Stimulated activated CD8-positive, alpha-beta memory T cell treated with anti-CD3 and anti-CD28 coated beads, Interleukin-2, amount 100 ng/mL, for 48 hours (primary cell): ENCODE measurements at places on chromosomes 6 and 20.

DNA sequence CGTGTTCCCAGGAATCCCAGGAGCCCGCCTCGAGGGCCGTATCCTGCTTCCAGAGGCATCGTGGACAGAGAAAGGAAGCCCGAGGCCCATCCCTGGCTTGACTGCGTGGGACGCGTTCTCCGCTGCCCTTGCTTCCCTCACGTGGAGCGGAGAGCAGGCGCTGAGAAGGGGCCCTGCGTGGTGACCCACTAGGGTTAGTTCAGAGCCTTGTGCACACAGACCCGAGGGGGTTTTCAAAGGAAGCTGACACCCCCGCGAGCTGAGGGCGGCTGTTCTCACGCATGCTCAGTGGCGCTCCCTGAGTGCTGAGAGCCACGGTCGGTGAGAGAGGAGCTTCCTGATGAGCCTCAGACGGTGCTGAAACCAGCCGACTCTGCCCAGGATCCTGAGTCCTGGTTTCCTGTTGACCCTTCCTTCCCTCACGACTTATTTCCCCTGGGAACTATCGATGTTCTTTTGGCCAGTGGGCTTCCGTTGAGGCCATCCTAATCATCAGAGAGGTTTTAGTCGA is 28.9 kb upstream of the CCR6 start:
- DNase-seq, result peak; percentile 50

GRCh38 chr6:122405417-122405816 is 6.0 kb downstream of the HSF2 start:
- DNase-seq, result no peak

GRCh38 chr20:41003143-41003935 is 25.3 kb upstream of the TOP1 start:
- peak; percentile 67 for DNase-seq

- no peak for DNase-seq
These were observed 924 bp downstream of the FAM162B start for GRCh38 chr6:116764629-116764960.

DNA sequence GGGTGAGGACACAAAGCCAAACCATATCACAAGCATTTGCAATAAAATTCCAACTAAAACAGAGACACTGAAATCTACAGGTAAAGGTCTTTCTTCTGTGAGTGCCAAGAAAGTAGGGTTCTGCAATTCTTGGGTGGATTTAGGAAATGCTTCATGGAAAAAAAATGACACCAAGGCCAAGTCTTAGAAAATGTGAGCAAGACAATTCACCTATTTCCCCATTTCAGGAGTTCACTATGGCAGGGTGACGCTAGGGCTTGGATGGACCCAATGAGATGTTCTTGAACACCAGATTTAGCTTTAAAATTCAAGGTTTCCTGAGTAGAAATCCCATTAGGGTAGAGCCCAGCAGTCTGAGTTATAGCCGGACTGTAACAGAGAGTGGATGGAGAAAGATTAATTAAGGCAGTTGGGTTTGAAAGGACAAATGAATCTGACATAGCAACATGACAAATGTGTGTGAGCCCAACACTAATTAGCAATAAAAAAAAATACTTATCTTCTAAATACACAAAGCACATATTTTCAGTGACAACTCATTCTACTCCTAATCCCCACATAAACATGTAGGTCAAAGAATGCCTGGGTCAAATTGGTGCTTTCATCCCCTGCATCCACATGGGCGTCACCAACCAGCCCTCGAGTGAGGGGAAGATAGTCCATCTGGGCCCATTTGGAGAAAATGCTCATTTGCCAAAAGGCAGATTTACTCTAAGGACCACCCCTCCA is 180.4 kb upstream of the JARID2 start:
- DNase-seq, result no peak

GRCh38 chr6:81614292-81614691 is 138.2 kb downstream of the TENT5A start:
- no peak for DNase-seq

- DNase-seq, result no peak
These were observed 89.3 kb upstream of the ZNFX1 start for GRCh38 chr20:49367113-49367512.

DNA sequence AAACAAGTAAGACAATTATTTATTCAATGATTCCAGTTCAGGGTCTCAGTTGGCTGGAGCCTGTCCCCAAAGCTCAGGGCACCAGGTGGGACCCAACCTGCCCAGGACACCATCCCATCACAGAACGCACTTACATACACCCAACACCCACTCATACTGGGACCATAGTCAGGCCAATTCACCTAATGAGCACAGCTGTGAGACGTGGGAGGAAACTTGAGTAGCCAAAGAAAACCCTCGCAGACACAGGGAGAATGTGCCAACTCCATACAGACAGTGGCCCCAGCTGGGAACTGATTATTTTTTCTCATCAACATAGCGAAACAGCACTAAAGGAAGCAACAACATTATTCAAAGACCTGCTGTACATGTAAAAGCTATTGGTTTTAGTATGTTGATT is 58.6 kb upstream of the DOK5 start:
- DNase-seq, result no peak

- no peak for DNase-seq
These were observed 6.8 kb upstream of the ADTRP start for GRCh38 chr6:11785415-11785773.

GRCh38 chr20:17638835-17639407 is 43.1 kb downstream of the RRBP1 start:
- no peak for DNase-seq

- no peak for DNase-seq
These were observed 65.7 kb upstream of the TNFRSF21 start for GRCh38 chr6:47375426-47375825.

GRCh38 chr6:52726741-52727535 is 36.3 kb downstream of the GSTA2 start:
- no peak for DNase-seq

DNA sequence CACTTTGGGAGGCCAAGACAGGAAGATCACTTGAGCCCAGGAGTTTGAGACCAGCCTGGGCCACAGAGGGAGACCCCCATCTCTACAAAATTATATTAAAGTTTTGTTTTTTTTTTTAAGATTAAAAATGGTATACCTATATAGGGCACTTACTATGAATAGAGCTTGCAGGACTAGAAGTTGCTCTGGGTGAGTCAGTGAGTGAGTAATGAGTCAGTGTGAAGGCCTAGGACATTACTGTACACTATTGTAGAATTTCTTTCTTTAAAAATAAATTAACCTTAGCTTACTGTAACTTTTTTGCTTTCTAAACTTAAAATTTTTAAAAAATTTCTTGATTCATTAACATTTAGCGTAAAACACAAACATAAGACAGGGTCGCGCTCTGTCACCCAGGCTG is 29.7 kb downstream of the STK35 start:
- DNase-seq, result no peak

- DNase-seq, result no peak
These were observed 67.2 kb upstream of the PHACTR1 start for GRCh38 chr6:12649325-12649724.

DNA sequence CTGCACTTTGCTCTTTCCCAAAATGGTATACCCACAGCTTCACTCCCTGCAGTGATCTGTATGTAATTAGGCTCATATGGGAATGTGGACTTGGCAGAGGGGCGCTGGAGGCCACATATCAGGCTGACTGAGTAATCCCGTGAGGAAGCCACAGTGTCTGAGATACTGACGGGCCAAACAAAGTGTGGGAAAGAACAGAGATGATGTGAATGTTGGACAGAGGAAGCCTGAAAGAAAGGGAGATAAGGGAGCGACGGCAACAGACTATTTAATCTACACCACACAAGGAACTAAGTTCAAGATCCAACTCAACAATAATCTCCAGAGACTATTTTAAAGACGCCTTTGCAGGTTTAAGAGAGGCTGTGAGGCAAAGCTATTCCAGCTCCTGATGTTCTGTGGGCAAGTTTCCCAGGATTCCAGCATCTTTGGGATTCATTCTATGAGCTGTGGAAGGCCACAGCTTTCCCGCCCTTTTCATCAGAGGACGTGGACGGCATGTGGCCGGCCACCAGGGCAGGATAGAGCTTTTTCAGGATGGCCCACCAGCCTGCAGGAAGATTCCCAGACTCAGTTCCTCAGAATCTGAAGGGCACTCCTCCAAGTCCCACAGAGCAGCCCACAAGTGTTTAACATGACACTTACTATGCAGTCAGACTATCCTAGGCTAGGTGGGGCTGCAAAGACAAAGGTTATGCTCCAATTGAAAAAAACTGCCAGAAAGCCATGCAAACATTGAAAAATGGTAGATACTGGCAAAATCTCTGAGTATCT is 237.5 kb downstream of the ATXN1 start:
- no peak for DNase-seq

DNA sequence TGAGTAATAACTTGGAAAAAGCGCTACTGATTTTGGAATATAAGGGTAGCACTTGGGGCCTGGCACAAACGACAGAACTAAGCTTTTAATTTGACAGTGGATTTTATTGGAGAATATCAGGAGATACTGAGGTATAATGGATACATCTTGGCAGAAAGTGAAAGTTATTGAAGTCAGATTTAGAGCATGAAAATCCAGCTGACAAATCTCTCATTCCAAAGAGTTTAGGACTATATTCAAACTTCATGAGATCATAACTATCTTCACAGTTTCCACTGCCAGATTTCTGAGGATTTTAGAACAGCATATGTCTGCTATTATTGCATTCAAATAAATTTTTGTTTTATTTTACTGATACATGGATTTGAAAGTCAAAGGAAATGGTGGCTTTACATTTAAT is 132.3 kb upstream of the THEMIS start:
- DNase-seq, result no peak

DNA sequence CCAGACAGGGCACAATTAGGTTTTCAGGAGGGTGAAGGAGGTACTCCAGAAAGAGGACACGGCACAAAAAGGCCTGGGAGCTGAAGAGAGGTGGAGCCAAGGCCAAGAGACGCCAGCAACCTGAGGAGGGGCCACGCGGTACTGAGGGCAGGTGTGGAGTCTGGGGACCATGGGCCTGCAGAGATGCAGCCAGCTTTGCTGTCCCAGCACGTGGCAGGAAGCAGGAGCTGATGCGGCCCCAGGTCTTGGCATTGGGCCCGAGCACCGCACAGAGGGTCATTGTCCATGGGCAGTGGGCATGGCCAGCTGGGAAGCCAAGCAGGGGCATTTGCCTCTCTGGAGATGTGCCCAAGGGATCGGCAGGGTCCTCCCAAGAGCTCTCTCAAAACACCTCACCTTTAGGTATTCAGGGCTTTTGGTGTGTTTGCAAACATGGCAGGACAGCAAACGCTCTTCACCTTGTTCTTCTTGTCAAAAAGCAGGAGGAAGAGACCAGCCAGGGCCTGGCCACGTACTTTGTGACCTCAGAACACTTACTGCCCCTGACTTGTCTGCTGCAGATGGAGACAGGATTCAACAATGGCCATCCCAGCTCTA is 1.4 kb upstream of the BPIFB1 start:
- DNase-seq, result no peak

DNA sequence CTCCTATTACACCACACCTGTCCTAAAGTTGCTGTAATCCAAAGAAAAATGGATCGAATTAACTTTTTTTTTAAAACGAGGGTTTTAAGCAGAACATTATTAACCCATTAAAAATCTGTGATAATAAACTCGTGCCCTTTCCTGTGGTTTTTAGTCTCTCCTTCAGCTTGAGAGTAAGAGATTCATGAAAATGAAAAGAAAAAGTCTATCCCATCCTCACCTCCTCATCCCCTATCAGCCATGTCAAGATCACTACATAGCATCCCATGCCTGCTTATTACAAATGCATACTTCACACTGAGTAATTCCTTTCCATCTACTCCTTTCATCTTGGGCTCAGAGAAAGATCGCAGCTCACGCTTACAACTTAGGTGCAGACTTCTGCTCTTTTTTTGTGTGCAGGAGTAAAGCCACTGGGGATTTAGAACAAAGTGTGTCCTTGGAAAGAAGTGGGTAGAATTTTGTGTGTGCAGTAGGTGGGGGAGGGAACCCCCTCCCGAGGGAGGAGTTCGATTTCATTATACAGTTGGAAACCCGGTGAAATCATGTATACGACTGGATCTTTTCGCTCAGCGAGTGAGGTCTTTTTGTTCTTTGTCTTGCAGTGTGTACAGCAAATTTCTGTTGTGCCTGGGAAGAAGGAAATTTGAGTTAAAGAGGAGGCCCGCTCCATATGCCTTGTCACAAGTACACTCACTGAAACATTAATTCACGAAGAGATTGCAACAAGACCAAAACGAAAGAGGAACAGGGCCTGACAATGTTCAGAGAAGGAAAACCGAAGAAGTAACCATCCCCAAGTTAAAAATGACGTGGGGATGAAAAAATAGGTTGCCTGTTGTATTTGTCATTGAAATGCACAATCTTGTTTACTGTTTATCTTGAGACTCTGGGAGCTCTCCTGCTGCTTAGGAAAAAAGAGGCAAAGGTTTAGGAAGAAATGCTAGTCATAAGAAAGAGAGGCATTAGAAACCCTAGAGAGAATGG is 146.5 kb upstream of the ZNF217 start:
- no peak for DNase-seq

DNA sequence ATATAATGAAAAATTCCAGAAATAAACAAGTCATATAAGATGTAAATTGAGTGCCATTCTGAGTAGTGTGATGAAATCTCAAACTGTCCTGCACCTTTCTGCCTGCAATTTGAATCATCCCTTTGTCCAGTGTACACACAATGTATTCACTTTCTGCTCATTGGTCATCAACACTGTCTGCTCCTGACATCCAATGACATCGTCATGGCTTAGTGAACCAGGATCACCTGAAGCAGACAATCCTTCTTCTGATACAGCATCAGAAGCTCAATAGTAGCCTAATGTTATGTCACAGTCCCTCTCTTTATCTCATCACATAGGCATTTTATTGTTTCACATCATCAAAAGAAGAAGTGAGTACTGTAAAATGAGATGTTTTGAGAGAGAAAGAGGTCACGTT is 366.3 kb downstream of the RFPL4B start:
- DNase-seq, result no peak

GRCh38 chr20:41124451-41125094 is 12.8 kb upstream of the PLCG1 start:
- DNase-seq, result no peak

- no peak for DNase-seq
These were observed 109.0 kb upstream of the MAFB start for GRCh38 chr20:40798066-40798465.

GRCh38 chr20:13029687-13030375 is 21.1 kb downstream of the SPTLC3 start:
- DNase-seq, result no peak

DNA sequence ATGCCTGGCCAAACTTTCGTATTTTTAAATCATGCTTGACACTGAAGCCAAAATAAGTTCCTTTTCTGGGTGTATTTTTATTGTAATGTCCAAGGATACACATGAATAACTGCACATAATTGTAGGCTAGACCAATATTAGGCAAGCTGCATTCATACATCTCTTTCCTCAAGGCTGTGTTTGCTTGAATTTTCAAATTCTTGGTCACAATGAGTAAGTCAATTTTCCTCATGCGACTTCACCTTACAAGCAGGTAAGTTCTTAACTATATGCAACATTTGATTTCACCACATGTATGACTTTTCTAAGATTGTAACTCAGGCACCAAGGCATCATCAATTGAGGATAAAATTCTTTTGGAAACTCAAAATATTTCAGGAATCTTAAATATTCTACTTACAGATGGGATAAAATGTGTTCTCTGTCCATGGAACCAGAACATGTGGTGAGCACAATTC is 112.4 kb upstream of the ZNF217 start:
- DNase-seq, result no peak
